ENCODE measurements at places on chromosomes 16 and 17.
A peak's percentile ranks its signal among the peaks of the same experiment; 100 is the strongest.

- no peak for DNase-seq
Measured at GRCh38 chr16:57233944-57234706, 10.9 kb upstream of the ARL2BP start.

- no peak for DNase-seq
Measured at GRCh38 chr16:66653581-66654350, 42.8 kb downstream of the CMTM4 start.

GRCh38 chr17:45775148-45775547 is 9.0 kb upstream of the CRHR1 start:
- no peak for DNase-seq

GRCh38 chr17:78784352-78784751 is 2.3 kb upstream of the CYTH1 start:
- DNase-seq, result no peak

- DNase-seq, result no peak
Measured at GRCh38 chr16:9328411-9328810, 237.0 kb downstream of the HAPSTR1 start.

DNA sequence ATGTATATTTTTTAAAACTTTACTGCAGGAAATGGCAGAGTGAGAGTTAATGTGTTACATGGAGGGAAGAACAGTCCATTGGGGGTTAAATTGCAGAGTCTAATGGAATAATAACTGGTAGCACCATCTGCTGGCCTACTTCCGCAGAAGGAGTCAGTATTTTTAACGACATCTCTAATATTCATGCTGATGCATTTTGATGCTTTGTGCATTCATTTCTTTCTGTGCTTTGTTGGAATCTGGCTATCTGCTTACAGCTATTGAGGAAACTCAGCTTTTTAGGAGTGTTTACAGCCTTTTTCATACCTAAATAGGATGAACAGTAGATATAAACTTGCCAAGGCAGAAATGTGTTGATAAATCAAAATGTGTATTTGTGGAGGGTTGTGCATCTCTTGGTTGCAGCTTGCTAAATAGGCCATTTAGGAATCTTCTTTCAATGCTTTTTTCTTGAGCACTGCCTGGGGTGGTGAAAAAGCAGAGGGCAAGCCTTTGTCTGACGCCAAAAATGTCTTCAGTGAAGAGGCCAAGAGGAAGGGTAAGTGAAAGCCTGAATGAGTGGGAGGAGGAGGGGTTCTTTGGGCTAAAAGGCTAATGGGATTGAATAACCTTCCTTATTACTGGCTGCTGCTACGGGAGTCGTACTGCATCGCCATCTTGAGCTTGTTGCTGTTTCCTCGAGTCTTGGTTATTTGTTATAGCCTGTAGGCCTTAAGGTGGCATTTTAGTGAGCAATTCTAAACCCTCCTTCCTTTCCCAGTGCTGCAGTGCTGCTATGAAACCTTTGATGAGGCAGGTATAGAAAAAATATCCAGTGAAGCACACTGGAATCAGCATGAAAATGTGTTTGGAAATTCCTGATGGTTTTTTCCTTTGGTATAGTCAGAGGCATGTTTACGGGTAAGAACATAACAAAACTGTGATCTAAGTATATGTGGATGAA is 153.3 kb downstream of the CHD9 start:
- no peak for DNase-seq

GRCh38 chr17:30368912-30369720 is 9.6 kb upstream of the CPD start:
- no peak for DNase-seq

DNA sequence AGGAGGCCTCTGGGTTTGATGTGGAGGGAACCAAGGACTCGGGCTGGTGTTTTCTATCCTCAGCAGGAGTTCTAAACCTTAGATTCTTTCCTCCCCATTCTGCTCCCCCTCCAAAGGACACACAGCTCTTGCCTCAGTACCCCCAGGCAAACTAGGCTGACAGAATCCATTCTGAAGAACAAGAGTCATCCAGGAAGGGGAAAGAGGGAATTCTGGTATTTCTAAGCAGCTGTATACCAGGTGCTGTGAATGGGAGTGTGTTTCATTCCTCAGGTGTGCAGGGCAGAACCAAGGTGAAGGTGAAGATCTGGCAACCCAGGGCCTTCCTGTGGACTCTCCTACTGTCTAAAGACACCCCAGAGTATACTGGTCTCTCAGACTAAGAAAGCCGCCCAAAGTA is 4.1 kb downstream of the INPP5K start:
- no peak for DNase-seq

DNA sequence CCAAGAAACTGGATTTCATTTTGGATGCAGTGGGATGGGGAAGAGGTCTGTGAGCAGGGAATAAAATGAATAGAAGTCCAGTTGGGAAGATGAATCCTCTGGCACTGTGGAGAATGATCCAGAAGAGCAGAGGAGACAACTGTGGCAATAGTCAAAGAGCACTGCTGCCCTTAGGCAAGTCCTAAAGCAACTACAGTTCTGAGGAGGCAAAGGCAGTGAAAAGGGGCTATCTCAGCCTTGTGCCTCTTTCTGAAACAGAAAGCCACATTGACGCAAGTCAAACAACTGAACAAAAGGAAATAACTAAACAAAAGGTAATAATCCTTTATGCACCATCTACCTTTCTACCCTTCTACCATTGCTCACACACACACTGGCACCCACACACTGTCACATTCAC is 238.0 kb upstream of the AXIN2 start:
- no peak for DNase-seq

DNA sequence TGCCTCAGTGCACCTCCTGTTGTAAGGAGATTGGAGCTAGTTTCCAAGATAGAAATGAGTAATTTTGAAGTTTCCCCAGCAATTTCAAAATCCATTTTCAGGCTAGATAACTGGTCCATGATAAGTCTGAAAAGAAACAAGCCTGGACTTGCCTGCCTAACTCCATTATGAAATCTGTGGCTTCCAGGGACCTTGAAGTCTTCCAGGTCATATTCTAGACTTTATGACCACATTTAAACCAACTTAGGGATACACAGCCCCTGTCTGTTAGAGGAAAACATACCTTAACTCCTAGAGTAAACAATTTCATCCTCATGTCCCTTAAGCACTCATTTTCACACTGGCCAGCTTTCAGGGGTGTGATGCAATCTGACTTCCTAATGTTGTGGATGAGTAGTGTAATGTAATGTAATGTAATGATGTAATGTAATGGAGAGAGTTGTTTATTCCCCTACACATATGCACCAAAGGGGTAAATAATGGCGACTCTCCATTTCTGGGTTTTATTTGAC is 96.7 kb upstream of the FAM20A start:
- no peak for DNase-seq

- DNase-seq, result peak; percentile 87
Measured at GRCh38 chr17:3976675-3977171, 12.5 kb upstream of the ATP2A3 start.

GRCh38 chr16:17936766-17937402 is 399.7 kb downstream of the NPIPA8 start:
- DNase-seq, result no peak

- DNase-seq, result no peak
Measured at GRCh38 chr16:27529962-27530361, 19.8 kb downstream of the GTF3C1 start.

DNA sequence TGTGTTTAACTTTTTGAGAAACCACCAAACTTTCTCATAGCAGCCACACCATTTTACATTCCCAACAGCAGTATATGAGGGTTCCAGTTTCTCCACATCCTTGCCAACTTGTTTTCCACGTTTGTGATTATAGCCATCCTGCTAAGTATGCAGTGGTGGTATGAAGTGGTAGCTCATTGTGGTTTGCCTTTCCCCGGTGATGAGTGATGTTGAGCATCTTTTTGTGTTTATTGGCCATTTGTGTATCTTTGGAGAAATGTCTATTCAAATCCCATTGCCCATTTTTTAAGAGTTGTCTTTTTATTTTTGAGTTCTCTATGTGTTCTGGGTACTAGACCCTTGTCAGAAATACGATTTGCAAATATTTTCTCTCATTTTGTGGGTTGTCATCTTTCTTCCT is 17.4 kb downstream of the SF3B3 start:
- DNase-seq, result no peak

GRCh38 chr17:66967837-66968543 is 3.5 kb downstream of the CACNG4 start:
- DNase-seq, result no peak

DNA sequence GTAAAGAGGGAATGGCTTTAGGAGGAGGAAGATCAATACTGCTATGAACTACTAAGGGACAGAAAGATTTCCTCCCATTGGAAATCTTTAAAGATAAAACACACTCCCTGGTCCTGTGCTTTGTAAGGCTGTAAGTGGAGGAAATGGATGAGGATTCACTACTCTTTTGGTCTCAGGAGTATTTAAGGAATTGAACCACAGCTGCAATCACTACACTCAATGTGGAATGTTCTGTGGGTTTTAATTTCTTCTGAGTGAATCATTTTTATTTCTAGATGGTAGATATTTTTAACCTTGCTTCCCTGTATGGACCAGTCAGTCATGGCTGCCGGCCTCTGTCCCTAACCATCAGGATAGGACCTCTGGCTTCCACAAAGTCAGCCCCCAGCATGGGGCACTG is 65.6 kb downstream of the SDR42E1 start:
- no peak for DNase-seq

- no peak for DNase-seq
Measured at GRCh38 chr17:75695830-75696271, 25.4 kb upstream of the ITGB4 start.

DNA sequence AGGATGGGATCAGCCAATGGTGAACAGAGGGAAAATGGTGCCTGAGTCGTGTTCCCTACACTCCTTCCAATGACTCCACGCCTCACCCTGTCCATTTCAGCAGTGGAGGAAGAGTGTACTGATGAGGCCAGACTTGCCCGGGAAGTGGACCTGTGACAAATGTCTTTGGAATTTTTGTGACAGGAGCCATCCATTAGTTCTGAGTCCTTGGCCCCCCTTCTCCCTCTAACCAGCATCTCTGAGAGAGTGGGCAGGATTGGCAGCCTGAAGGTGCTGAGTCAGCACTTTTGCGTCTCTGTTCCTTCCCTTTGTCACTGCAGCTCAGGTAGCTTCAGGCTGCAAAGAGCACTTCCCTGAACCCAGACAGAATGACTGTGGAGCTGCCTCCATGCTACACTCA is 30.8 kb downstream of the BEAN1 start:
- no peak for DNase-seq

DNA sequence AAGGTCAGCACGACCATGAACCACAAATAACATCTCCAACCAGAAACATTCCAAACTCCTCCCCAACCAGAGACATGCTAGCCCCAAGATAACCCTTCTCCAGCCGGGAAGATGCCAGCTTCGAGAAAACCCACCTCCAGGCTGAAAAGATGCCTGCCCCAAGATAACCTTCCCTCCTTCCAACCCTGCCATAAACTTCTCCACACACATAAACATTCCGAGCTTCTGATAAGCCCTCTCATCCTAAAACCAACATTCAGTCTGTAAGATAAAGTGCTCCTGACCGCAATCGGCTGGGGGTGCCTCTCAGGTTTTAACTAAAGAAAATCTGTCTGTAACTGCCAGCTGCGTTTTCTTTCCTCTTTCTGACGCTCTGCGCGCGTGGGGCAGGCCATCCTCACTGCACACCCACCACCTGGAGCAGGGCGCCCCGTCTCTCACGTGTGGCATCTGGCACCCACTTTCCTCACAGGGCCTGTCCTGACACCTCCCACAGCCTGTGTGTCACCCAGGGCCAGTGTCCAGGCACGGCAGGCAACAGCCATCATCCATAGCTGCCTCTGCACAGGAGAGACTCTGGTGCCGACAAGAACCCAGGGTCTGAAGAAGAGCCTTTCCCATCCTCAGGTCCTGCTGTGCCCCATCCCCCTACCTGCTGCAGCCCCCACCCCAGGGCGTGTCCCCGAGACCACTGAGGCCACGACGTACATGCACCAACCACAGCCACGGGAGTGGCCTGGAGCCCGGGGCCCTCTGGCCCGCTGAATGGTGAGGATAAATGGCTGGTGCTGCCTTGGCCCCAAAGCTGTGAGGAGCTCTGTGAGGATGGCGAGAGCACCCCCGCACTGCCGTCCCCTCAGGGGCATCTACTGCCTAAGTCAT is 3.7 kb downstream of the TEPSIN start:
- peak; percentile 27 for DNase-seq

DNA sequence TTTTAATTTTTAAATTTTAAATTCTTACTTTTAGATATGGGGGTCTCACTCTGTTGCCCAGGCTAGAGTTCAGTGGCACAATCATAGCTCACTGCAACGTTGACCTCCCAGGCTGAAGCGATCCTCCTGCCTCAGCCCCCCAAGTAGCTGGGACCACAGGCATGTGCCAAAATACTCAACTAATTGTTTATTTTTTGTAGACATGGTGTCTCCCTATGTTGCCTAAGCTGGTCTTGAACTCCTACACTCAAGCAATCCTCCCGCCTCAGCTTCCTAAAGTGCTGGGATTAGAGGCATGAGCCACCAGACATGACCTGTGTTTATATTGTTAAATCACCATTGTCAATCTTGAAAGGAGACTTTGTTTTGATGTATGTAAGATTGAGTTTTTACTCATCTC is 332.2 kb downstream of the WWOX start:
- DNase-seq, result no peak

DNA sequence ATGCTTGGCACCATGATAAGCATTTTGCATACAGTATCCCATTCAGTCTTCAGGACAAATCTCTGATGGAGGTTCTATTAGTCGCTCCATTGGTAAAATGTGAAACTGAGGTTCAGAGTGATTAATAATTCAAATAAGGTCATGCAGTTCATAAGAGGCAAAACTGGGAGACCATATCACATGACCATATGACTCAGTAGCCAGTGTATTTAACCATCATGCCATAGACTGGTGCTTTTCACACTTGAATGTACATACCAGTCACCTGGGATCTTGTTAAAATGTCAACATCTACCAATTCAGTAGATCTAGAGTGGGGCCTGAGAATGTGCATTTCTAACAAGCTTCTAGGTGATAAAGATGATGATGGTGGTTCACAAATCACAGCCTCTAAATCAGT is 4.3 kb downstream of the ACSM3 start:
- DNase-seq, result no peak

DNA sequence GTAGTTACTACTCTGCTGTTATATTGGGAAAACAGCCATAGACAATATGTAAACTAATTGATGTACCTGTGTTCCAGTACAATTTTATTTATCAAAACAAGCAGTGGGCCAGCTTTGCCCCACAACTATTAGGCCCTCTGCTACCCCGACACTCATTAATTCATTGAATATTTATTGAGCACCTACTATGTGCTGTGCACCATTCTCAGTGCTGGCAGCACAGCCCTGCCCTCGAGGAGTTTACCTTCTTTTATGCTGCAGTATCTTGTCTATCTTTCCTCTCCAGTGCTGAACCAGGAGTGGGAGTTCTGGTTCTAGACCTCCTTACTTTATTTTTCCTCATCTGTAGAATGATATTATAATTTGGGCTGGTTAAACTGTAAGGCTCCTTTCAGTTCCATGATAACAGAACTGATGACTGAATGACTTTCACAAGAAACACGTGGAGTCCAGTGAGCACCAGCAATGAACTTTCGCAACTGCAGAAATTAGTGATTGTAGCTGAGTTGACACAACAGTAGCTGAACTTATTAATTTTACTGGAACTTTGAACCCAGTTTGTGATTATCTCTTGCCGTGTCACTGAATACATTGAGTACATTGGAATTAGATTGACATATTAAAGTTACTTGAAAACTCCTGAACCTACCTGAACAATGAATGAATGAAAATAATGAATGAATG is 2.4 kb downstream of the GOSR2 start:
- DNase-seq, result no peak

GRCh38 chr17:76844485-76844829 is 23.7 kb upstream of the MGAT5B start:
- DNase-seq, result no peak

GRCh38 chr17:17971431-17972125 is 622 bp downstream of the TOM1L2 start:
- no peak for DNase-seq

- no peak for DNase-seq
Measured at GRCh38 chr16:88864521-88864920, 1.9 kb downstream of the PABPN1L start.
